Activated T-cell treated with anti-CD3 and anti-CD28 coated beads, Interleukin-2, amount 50 U/mL, for 24 hours (primary cell): ENCODE measurements at places on chromosomes 13 and 19.

GRCh38 chr19:6078068-6078467 is 32.2 kb downstream of the RFX2 start:
- no peak for DNase-seq
- H3K4me1 ChIP-seq = no peaks in the 10 kb centered on the region
- H3K36me3 ChIP-seq = no peaks in the 10 kb centered on the region
- no peak overlapping the region for H3K27ac ChIP-seq
- H3K27me3 ChIP-seq = no peaks in the 10 kb centered on the region

DNA sequence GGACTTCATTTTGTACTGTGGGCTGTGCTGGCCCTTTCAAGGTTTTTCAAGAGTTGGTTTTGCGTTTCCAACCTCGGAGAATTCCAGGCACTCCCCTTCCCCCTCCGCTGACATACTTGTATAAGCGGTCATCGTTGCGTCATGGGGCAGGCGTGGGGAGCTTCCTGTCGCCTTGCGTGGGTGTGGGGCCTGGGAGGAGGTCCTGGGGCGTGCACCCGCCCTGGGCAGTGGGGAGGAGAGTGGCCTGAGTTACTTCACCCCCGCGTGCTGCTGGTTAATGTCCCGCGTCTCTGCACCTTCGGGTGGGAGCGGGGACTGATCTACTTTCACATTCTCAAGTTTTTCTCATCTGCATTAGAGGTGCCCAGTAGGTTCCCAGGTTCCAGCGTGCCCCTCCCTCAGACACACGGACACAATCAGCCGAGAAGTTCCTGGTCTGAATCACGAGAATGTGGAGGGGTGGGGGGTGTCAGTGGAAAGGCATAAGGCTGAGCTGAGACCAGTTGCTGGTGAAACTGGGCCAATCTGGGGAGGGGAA is 4.1 kb downstream of the IER2 start:
- DNase-seq = peak; percentile 79
- peak overlapping the region; percentile 99 for H3K27ac ChIP-seq
- H3K4me1 ChIP-seq = peaks cover 37% of the 10 kb centered on the region
- H3K4me3 ChIP-seq = peak overlapping the region; percentile 99
- H3K27me3 ChIP-seq = no peaks in the 10 kb centered on the region

- no peak overlapping the region for H3K27ac ChIP-seq
- no peak for DNase-seq
- no peaks in the 10 kb centered on the region for H3K4me1 ChIP-seq
Observed at GRCh38 chr13:104683789-104684188, 1617.6 kb upstream of the SLC10A2 start.

- H3K4me1 ChIP-seq = no peaks in the 10 kb centered on the region
- no peak overlapping the region for H3K4me3 ChIP-seq
- DNase-seq = no peak
- H3K27me3 ChIP-seq = peaks cover 8% of the 10 kb centered on the region
- no peaks in the 10 kb centered on the region for H3K36me3 ChIP-seq
Observed at GRCh38 chr13:22903925-22904324, 276.9 kb upstream of the SGCG start.

DNA sequence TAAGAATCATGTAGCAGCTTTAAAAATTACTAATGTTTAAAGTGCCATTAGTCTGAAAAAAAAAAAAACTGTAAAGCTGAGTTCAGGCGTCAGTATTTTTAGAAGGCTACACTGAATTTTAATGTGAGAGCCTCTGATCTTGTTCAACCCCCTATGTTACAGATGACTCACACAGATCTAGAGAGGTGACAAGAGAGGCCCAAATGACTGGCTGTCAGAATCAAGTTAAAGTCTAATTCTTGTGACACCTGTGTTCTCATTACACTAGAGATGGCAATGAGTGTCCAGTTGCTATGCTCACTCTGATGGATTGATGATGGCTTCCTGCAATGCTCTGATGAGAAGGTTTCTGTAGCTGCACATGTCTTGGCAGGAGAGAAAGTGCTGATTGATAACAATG is 203.5 kb upstream of the OBI1 start:
- H3K36me3 ChIP-seq = no peaks in the 10 kb centered on the region
- H3K4me1 ChIP-seq = no peaks in the 10 kb centered on the region
- no peak overlapping the region for H3K27ac ChIP-seq

- no peaks in the 10 kb centered on the region for H3K27me3 ChIP-seq
- peaks cover 22% of the 10 kb centered on the region for H3K4me1 ChIP-seq
- no peak for DNase-seq
- no peaks in the 10 kb centered on the region for H3K36me3 ChIP-seq
- H3K4me3 ChIP-seq = no peak overlapping the region
Observed at GRCh38 chr13:50589139-50589538, 254.4 kb downstream of the DLEU7 start.

DNA sequence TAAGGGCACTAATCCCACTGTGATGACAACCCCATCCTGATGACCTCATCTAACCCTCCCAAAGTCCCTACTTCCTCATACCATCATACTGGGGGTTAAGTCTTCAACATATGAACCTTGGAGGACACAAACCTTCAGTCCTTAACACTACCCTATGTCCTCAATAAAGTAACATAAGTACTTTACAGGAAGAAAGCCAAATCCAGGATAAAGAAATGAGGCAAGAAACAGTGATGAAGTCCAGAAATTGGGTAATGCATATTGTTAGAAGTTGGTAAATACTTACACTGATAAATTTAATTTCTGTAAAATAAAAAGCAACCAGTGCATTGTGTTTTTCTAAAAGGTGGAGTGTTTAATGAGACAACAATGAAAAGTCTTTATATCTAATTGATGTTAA is 284.8 kb upstream of the SOX21 start:
- H3K4me1 ChIP-seq = no peaks in the 10 kb centered on the region
- no peaks in the 10 kb centered on the region for H3K36me3 ChIP-seq
- no peak overlapping the region for H3K27ac ChIP-seq
- no peak overlapping the region for H3K4me3 ChIP-seq
- H3K27me3 ChIP-seq = peaks cover 44% of the 10 kb centered on the region
- no peak for DNase-seq
